RCC 7860 (cell line): ENCODE measurements at places on chromosomes 12 and 14.

DNA sequence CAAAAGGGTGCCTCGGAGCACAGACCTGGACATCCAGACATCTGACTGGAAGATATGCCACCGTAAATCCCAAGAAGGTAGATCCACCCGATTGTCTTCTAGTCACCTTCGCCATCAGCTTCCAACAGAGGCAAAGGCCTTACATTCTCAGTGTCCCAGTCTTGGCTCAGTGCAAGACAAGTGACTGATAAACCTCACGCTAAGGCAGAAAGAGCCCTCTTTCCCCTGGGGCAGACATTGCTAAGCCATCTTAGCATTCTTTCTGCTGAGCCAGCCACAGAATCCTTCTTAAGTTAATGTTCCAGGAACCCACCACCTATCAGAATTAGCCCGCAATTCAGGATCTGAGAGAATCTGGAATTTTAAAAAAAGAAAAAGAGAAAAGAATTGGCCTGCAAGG, 4.3 kb upstream of the PLEKHG6 start:
- no peak for DNase-seq

DNA sequence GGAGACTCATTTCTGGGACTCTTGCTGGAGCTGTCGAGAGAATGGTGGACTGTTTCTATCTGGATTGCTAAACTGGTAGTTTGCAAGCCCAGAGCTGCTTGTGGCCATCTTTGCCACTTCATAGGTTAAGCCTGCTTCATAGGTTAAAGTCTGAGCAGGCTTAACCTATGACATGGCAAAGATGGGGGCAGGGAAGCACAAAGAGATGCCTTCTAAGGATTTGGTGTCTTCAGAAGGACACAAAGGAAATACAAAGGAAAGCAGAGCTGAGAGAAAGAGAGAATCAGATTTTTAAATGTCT, 78.4 kb upstream of the MAX start:
- DNase-seq: no peak

- no peak for DNase-seq
These were observed 16.6 kb downstream of the NOXRED1 start for GRCh38 chr14:77406718-77407117.

DNA sequence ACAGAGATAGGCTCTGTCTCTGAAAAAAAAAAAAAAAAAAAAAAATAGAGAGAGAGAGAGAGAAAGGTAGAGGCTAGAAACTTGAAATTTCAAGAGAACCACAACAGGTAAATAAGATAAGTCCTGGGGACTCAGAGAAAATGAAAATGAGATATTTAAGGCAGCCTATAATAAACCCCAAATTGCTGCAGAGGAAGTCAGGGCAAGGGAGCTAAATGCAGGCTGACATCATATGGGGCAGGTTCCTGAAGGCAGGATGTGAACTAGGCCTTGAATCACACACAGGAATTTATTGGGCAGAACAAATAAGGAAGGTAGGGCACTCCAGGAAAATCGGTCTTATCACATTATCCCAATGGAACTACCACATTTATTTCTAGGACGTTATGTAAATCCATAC, 54.9 kb upstream of the NUDT4 start:
- peak; percentile 17 for DNase-seq

- DNase-seq: peak; percentile 52
These were observed 19.3 kb downstream of the CCDC62 start for GRCh38 chr12:122793685-122794106.

DNA sequence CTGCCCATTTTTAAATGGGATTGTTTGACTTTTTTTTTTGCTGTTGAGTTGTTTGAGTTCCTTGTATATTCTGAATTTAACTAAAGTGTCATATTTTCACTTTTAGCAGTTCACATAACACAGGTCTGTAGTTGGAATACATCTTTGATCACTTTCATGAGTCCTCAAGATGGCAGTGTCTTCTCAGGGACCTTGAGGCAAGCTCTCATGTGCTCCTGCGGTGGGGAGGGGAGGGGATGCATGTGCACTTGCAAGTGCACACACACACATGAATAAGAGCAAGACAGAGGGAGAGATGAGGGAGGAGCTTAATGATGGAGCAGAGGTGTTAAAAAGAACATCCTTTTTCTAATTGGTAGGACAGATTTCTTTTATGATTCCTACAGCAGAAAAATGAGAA, 291.4 kb upstream of the OR4E1 start:
- no peak for DNase-seq

- no peak for DNase-seq
These were observed 7.1 kb downstream of the ETV6 start for GRCh38 chr12:11656550-11656949.

- no peak for DNase-seq
These were observed 1004.2 kb upstream of the SEL1L start for GRCh38 chr14:82537831-82538230.

DNA sequence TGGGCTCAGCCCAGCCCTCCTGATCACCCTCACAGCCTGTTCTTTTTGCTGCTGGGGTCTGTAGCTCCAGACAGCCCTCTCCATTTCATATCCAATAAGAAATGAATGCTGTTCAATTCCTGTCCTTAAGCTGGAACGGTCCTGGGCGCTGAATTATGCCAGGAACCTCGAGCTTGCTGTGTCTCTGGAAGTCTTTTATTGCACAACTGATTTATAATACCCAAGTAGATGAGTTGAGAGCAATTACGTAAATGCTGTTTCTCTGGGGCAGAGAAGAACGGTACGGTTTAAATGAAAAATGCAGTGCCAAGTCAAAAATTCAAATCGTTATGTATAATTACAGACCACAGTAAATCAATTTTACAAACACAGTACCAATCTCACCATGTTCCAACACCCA, 161.0 kb downstream of the SAMD4A start:
- DNase-seq: no peak

GRCh38 chr14:84272290-84272721, 1257.6 kb upstream of the FLRT2 start:
- DNase-seq: no peak

DNA sequence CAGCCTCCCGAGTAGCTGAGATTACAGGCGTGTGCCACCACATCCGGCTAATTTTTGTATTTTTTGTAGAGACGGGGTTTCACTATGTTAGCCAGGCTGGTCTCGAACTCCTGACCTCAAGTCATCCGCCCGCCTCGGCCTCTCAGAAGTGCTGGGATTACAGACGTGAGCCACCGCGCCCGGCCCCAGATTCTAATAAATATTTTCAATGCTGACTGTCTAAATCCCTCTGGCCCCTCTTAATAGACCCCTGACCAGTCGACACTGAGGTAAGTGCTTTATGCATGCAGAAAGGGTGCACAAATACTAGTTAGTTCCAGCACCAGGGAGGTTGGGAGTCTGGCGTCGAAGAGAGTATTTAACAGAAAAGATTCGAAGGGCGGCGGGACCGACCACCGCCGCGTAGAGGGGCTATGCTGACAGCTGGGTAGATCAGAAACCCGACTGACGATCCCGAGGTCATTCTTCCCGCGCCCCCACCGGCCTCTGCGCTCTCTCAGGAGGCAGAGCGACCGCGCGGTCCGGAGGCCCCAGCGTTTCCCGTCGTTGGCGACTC, 1.1 kb upstream of the SPATS2 start:
- no peak for DNase-seq

DNA sequence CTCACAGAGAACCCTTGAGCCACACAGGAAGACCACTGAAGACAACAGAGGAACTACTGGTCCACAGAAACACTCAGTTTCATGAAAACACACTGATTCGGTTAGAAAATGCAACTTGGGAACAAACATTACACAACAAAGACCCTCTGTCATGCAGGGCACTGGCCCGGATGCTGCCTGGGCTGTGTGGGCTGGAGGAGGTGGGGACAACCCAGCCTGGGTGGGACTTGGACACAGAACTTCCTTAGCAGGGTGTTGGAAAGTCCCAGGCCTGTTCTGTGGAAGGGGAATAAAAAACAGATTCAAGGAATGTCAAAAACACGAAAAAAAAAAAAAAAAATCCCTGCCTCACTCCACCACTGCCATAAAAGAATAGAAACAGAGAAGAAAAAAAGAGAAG, 181.0 kb downstream of the MON2 start:
- DNase-seq: no peak

GRCh38 chr12:67689385-67689784, 40.8 kb downstream of the DYRK2 start:
- no peak for DNase-seq

GRCh38 chr12:130568501-130568900, 147.6 kb downstream of the RIMBP2 start:
- DNase-seq: no peak

DNA sequence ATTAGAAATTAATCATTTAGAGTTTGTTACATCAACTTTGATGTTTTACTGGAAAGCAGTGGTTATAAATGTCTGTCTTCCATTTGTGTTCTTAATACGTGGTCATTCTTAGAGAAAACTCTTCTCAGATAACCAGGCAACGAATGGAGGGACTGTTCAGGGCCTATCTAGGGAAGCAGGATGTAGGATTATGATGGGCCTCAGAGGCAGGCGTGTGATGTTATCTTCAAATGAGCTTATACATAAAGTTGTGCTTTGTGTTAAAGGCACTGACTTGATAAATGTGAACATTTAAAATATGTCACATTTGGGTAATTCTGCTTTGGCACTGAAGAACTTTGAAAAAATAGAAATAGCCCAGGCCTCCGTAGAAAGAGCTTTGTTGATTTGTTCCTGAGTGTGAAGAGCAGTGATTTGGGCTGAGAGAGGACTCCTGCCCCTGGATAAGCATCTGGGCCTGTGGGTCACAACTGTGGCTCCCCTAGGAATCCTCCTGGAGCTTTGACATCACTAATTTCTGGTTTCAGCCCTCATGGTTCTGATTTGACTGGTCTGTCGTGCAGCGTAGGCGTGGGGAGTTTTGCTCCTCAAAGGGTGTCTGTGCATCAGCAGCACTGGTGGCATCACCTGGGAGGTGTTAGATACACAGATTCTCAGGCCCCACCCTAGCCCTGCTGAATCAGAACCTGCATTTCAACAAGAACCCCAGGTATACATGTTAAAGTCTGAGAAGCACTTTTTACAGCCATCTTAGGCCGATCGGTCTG, 55.4 kb downstream of the SAMD4A start:
- DNase-seq: no peak

DNA sequence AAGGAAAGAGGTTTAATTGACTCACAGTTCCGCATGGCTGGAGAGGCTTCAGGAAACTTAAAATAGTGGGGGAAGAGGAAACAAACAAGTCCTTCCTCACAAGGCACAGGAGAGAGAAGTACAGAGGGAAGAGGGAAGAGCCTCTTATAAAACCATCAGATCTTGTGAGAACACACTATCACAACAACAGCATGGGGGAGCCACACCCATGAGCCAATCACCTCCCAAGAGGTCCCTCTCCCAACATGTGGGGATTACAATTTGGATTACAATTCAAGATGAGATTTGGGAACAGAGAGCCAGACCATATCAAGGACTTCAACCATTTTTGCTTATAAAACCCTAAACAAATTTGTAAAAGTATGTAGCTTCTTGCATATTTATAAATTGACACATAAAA, 45.8 kb downstream of the SLCO1C1 start:
- no peak for DNase-seq

- no peak for DNase-seq
These were observed 184.6 kb upstream of the NAV3 start for GRCh38 chr12:77645966-77646598.

- DNase-seq: no peak
These were observed 65.3 kb downstream of the CACNA1C start for GRCh38 chr12:2118061-2118460.

- peak; percentile 67 for DNase-seq
These were observed 9.6 kb upstream of the PTPRB start for GRCh38 chr12:70646850-70647249.

DNA sequence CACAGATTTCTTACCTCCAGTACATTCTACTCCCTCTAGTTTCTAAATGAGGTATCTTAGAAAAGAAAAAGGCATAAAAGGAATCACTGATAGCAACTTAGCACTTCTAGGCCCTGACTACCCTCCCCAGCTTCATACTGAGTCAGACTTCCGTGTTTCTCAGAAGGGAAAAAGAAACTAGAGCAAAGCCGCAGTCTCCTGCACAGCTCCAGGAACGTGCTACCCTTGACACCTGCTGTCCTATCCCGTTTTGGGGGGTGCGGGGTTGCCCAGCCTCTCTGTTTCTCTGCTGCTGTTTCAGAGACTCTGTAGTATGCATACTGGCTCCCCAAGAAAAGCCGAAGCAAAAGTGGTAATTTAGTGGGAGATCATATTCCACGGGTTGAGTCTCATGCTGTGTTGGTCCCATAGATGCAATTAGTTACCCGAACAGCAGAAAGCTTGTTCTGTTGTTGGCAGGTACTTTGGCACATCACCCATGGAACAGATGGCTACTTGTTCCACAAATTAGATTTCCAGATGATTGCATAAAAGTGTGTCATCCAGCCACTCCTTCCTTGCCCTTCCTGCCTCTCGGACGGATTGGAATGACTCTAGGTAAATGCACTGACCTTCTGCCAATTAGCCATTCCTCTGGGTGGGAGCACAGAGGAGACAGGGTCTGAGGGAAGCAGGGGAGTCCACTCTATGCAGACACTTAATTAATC, 438.1 kb downstream of the FUT8 start:
- DNase-seq: no peak

- DNase-seq: no peak
These were observed 194.5 kb downstream of the C12orf75 start for GRCh38 chr12:105524961-105525360.

GRCh38 chr14:93007225-93007997, 84.5 kb downstream of the CHGA start:
- DNase-seq: peak; percentile 64

DNA sequence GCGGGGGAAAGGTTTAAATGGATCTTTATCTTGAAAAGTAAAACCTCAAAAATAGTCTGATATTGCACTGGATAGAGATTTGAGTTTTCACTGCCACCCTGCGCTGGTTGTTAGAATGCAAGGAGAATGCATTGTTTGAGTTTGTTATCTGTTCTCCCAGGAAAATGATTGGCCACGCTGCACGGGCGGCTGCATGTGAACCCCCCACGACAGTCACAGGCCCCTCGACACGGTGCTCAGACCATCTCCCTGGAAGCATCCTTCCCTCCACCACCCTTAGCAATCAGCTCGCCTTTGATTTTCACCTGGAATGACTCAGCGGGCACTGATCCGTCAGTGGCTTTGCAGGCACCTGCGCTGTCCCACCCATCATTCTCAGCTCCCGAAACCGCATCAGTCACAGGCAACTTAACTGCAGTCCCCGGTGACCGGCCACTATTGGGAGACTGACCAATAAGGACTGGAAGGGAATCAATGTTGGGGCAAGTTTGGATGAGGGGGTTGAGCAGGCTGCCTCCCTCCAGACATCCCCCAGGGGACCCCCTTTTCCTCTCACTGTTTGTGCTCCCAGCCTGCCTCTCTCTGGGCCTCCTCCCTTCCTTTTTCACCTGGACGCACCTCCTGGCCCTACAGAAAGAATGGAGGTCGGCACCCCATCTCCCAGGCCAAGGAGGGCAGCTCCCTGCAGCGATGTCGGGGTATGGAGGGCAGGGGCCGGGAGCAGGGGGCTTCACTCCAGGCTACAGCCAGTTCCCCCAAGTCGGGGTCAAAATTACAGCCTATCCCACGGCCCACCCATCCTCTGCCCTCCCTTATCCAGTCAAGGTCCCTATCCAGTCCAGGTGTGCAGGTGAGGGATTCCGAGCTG, 28.5 kb upstream of the C14orf180 start:
- DNase-seq: no peak

DNA sequence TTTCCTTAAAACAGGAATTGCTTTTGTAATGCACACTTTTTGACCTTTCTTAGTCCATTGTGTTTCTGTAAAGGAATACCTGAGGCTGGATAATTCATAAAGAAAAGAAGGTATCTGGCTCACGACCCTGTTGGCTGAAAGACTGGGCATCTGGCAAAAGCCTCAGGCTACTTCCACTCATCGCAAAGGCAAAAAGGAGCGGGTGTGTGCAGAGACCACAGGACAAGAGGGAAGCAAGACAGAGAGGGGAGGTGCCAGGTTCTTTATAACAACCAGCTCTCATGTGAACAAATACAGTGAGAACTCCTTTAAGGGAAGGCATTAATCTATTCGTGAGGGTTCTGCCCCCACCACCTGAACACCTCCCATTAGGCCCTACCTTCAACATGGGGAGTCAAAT, 182.1 kb downstream of the C12orf50 start:
- no peak for DNase-seq
